ENCODE measurements at places on chromosomes 6 and 20.

- DNase-seq: no peak
Measured at GRCh38 chr6:134491477-134491876, 173.6 kb upstream of the SGK1 start.

DNA sequence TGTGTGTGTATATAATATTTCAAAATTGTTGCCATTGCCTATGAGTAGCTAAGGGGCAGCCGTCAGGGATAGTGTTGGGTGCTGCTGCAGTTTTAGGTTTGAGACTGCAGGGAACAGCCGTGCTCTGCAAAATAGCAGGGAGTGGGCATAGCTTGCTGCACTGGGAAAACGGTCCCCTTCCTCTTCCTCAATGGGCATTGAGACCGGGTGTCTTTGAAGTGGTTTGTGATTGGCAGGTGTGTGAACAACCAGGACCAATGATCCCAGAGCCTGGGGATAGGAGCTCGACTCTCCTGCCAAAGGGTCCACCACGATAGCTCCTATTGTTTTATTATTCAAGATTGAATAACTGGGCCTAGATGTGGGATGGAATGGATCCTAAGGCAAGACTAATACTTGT is 5.1 kb upstream of the EBF4 start:
- no peak for DNase-seq

DNA sequence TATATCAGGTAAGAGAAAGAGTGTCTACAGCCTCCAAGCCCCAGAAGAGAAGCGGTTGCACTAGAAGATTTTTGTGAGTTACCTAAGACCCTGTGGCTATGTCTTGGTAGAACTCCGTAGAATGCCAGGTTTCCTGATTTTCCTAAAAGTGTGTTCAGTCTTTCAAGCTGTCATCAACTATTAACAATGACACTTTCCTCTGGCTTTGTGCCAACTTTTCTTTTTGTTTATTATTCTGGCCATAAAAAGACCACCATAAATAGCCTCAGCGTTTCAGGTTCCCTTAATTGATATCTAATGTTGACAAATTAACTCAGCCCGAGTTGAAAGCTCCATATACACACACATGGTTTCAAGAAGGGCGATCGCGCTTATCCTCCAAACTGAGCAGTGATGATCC is 1.2 kb downstream of the PAK5 start:
- no peak for DNase-seq

DNA sequence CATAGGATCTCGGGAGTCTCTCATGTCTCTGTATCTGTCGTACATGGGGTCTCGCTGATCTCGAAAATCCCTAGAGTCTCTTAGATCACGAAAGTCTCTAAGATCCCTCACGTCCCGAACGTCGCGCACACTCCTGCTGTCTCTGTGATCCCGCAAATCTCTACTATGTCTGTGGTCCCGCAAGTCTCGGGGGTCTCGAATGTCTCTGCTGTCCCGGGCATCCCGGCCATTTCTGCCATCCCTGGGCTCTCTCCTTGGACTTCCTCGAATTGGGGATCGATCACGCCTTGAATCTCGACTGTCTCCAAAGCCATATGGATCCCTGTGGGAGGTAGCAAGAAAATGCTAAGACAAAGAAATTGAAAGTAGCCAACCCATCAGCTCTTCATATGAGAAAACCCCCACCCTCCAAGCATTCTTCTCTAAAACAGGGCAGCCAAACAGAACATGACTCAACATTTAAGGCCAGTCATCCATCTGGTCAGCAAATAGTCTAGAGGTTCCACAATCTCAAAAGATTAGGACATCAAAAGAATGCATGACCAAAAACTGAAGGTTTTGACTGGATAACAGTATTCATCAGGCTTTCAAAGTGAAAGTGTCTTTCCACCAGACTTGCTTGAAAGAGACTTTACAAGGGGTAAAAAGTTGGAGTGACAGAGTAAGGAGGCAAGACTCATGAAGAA is 19.4 kb downstream of the NCOA5 start:
- peak; percentile 31 for DNase-seq

GRCh38 chr6:26502626-26503025 is 2.5 kb downstream of the BTN1A1 start:
- no peak for DNase-seq

GRCh38 chr6:1946583-1946982 is 298.8 kb downstream of the GMDS start:
- DNase-seq: no peak

DNA sequence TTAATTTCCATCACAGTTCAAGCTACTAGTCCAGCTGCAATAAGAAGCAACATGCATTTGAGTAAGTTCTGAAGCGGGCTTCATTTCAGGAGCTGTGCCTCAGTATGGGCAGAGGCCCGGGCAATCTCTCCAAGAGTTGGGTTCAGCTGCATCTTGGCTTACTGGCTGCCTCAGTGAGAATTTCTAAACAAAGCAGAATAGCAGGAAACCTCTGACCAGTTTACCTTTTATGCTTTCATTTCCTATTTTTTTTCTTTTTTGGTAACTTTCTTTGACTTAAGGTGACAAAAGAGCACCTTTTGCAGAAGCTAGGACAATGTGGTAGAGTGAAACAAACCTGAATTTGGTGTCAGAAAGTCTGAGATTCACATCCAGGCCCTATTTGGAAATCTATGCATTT is 51.0 kb upstream of the FBXO30 start:
- no peak for DNase-seq

DNA sequence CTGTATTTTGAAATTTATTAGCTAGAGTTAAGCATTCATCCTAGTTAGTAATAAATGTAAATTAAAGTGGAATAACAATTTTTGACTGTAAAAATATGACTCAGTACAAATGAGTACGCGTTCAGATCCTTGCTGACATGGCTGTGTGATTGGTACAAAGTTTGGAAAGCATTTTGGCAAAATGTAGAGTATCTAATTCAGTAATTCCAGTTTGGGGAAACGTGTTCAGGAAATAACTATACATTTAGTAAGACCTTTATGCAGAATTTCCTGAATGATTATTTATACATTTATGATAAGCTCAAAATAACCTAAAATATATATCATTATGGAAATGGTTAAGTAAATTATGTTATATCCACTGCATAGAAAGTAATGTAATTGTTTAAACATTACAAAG is 8.0 kb downstream of the VTA1 start:
- DNase-seq: no peak

DNA sequence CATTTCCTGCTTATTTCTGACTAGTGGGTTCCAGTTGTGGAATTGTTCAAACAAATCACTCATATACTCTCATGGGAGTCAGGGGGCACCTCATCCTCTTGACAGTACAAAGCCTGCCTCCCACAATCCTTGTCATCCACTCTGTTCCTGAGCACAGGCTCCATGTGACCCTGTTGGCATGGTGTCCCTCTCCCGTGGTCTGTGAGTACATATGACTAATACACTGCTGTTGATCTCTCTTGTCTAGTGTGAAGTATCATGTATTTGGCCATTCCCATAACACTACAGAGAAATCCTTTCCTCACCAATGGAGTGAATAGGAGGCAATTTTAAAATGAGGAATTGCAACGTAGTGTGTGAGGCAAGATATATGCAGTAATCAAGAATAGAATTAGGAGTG is 185.3 kb downstream of the OGFRL1 start:
- peak; percentile 93 for DNase-seq

DNA sequence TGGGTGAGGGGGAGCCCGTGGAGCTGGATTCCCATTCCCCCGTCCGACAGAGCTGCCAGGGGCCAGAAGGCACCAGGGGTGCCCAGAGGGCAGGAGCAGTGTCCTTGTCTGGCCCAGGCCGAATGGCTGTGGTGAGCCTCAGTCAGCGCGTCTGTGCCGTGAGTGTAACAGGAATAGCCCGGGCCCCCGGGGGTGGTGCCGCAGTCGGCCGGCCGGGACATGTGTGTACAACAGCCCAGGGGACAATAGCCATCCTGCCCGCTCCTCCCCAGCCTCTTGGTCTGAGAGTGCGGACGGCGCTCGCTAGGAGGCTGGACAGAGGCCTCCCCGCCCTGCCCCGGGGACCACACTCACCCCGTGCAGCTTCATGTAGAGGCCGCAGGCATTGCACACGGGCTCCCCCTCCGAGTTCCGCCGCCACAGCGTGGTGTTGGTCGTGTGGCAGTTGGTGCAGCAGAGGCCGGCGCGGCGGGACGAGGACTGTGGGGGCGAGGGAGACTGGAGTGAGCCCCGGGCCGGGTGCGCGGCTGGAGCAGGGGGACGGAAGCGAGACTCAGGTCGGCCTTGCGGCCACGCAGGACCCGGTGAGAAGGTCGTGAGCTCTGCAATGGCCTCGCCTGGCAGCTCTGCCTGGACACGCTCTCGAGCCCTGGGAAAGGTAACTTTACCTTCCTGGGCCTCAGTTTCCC is 9.6 kb downstream of the GATA5 start:
- DNase-seq: no peak

Measured in HT1080 (cell line).